ENCODE measurements at places on chromosomes 11 and 22. TPM values are rescaled to one million over a fixed set of nuclear protein-coding genes. Genes with fewer than 3 reads are reported as not detected.

OR52I1 gene
- total RNA-seq: not detected

DNA sequence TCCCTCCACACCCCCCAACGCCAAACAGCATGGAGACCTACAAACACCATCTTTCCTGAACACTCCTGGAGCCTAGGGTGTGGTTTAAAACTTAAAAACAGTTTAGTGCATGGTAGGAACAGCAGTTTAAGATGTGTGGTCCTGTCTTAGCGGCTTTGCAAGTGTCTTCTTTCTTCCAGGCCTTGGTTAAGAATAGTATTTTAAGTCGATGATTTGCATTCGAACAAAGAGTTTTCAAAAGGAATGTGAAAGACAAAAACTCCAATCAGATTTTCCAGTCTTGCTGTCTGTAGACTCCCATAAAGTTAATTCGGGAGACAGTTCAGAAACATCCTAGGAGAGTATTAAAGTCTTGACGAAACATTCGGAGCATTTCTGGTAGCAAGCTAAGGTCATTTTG, 3.7 kb downstream of the FGF4 start:
- no peak for DNase-seq

GRCh38 chr11:71418643-71419042, 29.6 kb downstream of the DHCR7 start:
- DNase-seq: no peak

DNA sequence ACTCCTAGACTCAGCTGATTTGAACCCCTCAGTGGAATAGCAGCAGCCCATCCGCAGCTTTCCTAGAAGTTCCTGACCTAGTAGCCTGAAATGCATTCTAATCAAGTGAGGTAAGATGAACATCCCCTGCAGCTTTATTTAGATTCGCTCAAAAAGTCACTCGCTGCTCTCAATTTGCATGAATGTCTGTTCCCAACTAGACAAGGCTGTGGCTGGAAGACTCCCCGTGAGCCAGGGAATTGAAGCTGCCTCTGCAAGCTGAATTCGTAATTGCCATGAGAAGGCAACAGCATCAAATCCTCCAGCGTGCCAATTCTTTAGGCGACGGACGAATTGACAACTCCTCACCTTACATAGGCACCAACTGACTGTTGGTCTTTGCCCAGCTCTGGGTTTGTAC, 17.1 kb upstream of the SCN3B start:
- DNase-seq: no peak

MS4A2 gene
- 0.41 TPM for total RNA-seq

TPH1 gene
- not detected for total RNA-seq

DNA sequence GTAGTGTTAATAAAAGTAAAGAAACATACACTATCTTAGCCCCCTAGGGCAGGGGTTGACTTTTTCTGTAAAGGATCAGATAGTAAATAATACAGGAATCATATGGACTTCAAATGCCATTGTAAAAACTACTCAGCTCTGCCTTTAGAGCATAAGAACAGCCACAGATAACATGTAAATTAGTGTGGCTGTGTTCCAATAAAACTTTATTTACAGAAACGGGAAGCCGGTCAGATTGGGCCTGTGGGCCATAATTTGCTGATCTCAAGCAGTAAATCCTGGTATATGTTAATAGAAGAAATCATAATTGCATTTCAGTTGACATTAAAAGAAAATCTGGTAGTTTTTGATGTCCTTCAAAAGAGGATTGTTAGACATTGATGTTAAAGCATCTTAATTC, 76.5 kb downstream of the ZC3H12C start:
- no peak for DNase-seq

GRCh38 chr22:17009640-17010291, 1.7 kb upstream of the GAB4 start:
- DNase-seq: no peak

DNA sequence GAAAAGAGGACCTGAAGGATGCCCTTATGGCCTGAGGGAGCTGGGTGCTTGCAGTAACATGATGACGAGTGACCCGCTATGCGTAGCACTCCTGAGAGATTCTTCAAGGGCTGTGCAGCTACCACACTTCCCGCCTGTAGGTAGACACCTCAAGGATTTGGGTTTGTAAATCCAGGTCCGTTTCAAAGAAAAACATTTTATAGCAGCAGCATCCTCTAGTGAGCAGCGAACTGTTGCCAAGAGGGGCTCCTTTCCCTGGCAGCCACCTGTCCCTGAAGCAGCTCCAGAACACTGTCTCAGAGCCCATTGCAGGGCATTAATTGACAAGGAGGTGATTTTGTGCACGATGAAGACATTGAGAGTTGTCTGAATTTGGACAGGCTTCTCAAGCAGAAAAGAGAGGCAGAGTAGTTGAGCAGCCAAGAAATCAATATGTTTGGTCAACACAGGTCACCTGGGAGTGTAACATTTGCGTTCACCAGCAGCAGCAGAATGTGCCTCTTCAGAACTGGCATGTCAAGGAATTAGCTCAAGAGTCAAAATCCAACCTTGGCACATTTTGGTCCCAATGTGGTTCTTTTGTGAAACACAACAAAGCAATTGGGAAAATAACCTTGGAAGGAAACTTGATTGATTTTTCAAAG, 209.8 kb upstream of the MTNR1B start:
- no peak for DNase-seq

- no peak for DNase-seq
Measured at GRCh38 chr11:68948935-68949334, 31.9 kb downstream of the MRGPRD start.

DNA sequence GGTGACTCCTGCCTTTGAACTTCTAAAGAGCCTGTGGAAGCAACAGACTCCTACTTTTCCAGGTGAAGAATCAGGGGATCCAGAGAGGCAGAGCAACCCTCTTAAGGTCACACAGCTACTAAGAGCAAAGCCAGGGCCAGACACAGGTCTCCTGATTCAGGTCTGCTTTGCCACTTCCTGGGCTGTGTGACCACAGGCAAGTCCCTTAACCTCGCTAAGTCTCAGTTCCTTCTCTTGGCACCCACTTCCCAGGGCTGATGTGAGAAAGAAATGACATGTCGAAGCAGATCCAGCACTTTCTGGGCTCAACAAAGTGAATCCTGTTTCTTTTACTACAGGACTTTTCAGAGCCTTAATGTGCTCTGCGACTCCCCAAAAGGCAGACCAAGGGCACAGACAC, 30.2 kb downstream of the UQCR10 start:
- DNase-seq: no peak

RCN1 gene
- 24.6 TPM for total RNA-seq

- no peak for DNase-seq
Measured at GRCh38 chr11:78319453-78319955, 98.1 kb downstream of the GAB2 start.

PLCB3 gene
- total RNA-seq: 10.0 TPM

APOBEC3A gene
- total RNA-seq: 0.41 TPM

GRCh38 chr11:109984634-109985289, 108.4 kb upstream of the ZC3H12C start:
- DNase-seq: no peak

DNA sequence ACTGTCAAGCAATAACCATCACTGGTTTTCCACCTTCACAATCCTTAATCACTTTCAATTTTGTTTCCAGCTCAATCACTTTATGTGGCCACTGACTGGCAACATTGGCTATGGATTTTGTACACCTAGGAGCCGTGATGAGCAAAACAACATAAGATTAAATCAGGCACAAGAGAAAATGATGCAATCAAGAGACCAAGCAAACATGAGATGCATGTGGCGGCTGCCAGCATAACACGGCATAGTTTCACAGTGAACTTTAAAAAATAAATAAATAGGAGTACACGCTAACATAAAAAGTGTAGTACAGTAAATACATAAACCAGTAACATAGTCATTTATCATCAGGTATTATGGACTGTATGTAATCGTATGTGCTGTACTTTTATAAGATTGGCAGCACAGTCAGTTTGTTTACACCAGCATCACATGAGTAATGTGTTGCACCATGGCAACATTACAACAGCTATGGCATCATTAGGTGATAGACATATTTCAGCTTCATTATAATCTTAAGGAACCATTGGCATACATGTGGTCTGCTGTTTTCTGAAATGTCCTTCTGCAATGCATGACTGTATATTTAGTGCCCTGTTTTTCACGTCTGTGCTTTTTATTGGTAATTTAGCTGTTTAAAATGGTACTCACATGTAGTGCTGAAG, 83.3 kb upstream of the PRDM11 start:
- DNase-seq: no peak

GRCh38 chr22:45903355-45904135, 73.4 kb downstream of the WNT7B start:
- DNase-seq: no peak

DNA sequence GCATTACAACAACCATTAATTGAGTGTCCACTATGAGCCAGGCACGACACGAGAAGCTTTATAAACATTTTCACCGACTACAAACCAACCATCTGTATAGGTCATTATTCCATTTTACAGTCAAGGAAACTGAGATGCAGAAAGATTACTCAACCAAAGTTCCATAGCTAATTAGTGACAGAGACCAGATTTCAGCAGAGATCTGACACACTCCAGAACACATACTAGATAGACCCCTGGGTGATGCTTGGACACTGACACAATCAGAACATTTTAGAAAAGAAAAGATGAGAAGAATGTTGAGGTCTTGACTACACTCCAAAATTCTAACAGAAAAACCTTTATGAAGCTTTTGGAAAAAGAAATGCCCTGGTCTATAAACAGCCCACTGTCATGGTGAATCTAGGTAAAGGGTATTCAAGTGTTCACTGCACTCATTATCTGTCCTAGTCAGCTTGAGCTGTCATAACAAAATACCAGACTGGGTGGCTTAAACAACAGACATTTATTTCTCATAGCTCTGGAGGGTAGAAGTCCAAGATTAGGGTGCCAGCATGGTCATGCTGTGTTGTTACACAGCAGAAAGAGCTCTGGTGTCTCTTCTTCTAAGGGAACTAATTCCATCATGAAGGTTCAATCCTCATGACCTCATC, 89.0 kb downstream of the RELT start:
- DNase-seq: no peak

GRCh38 chr11:72225411-72225951, 914 bp downstream of the INPPL1 start:
- no peak for DNase-seq

GRCh38 chr11:64391839-64392238, 32.9 kb downstream of the RPS6KA4 start:
- DNase-seq: no peak

BDNF gene
- 3.1 TPM for total RNA-seq

FGF19 gene
- total RNA-seq: not detected

- no peak for DNase-seq
Measured at GRCh38 chr22:33983558-33983957, 63.3 kb upstream of the LARGE1 start.

DNA sequence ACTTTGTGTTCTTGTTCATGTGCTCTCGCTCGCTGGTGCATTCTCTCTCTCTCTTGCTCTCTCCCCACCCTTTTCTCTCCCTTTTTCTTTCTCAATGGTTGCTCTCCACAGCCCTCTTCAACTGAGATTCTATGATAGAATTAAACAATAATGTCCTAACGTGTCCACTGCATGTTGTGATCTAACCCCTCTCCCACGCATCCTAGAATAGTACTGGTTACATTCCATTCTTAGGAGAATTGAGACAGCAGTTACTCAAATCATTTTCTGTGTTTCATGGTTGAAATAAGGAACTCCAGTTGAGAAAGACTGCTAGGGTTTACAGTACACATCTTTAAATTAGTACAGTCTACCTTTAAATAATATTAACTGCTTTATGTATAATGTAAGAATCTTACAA, 318.1 kb upstream of the PITPNB start:
- DNase-seq: no peak
